ENCODE measurements at places on chromosomes 5 and 9.

- peak; percentile 82 for DNase-seq
Observed at GRCh38 chr9:91163773-91164471, 197.8 kb downstream of the AUH start.

- no peak for DNase-seq
Observed at GRCh38 chr5:128413356-128413755, 124.7 kb downstream of the FBN2 start.

GRCh38 chr5:132474881-132475496 lies 15.6 kb downstream of the IRF1 start:
- DNase-seq: no peak

GRCh38 chr9:13410566-13411031 lies 131.1 kb upstream of the MPDZ start:
- no peak for DNase-seq

GRCh38 chr5:154764967-154765366 lies 9.8 kb downstream of the LARP1 start:
- DNase-seq: no peak

DNA sequence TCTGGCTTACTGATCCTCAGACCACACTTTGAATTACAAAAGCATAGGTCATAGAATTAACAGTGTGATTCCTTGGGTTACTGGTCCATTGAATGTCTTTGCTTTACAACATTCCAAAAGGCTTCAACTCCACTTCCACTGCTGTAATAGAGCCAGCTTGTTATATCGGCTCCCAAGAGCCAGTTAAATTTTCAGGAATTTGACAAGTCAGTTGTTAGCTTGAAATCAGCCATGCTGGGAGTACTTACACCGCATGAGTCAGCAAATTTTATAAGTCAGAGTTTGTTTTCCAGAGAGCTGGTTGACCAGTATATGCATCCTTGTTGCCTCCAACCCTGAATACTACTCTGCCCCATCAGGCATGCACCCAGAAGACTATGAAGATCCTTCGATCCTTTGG lies 73.1 kb downstream of the FOXB2 start:
- DNase-seq: no peak

DNA sequence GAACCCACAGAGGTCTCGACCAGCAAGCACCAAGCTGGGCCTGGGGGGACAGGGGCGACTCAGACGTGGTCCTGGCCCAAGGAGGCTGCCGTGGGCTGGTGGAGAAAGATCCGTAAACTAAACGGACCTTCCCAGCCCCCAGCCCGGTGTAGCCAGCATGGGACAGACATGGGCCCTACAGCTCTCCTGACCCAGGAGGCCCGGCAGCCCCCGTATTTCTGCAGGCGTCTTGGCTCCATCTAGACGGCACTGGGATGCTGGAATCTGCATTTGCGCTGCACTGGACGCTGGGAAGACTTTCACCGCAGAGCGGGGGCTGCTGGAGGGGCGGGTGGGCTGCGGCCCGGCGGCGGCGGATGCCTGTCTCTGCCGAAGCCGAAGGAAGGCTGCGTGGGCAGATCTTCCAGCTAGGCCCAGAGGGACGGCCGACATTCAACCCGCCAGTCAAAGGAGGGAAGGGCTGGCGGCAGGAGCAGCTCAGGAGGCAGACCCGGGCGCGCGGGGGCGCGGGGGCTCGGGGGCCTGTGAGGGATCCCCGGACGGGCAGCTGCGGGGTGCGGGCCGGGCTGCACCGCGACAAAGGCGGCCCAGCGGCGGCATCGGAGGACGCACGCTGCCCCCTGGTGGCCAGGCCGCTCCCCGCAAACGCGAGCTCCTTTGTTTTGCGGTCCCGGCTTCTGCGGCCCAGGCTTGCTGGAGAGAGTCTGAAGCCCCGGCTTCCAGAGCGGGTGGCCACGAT lies 266.2 kb downstream of the NSG2 start:
- peak; percentile 35 for DNase-seq

- no peak for DNase-seq
Observed at GRCh38 chr5:150338546-150338945, 19.0 kb upstream of the TCOF1 start.

- no peak for DNase-seq
Observed at GRCh38 chr5:11396917-11397316, 507.3 kb downstream of the CTNND2 start.

DNA sequence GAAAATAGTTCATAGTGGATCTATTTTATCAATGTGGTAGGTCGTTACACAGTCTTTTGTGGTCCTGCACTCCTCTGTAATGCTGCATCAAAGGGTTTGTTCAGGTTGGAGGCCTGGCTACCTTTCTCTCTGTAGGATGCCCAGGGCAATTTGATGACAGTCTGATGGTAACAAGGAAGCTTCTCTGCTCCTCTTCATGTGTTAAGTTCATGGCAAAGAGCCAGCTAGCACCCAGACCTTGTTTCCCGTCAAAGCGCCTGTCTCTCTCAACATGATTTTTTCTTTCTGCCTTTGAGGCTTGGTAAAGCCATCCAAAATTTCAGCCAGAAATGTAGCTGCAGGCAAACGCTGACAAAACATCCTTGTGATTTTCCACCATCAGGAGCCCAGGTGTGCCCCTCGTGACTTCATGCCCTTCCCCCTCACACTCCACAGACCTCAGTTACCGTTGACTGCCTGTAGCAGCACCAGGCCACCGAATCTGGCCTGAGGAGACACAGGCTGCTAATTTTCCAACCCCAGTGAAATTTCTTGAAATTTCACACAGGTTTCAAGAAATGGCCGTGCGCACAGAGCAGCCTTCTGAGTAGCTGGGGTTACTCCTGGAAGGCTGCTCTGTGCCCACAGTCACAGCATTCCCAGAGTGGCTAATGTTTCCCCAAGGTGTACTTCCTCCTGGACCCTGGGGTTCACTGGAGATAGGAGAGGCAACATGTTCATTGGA lies 292.7 kb downstream of the CWC27 start:
- DNase-seq: peak; percentile 18

DNA sequence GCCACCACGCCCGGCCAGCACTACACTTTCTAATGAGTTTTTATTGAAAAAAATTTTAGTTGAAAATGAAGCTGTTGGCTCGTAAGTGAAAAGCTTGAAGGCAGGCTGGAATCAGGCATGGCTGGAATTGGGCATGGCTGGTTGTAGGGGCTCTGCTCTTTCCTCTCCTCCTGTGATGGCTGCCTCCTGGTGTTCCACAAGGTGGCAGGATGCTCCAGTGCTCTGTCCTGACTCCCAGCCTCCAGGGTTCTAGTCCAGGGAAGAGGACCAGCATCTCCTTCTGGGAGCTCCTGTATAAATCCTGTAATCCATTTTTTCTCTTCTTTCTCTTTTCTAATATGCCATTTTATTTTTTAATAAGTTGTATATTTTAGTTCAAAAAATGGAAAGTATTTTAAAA lies 57.2 kb upstream of the DHFR start:
- no peak for DNase-seq

DNA sequence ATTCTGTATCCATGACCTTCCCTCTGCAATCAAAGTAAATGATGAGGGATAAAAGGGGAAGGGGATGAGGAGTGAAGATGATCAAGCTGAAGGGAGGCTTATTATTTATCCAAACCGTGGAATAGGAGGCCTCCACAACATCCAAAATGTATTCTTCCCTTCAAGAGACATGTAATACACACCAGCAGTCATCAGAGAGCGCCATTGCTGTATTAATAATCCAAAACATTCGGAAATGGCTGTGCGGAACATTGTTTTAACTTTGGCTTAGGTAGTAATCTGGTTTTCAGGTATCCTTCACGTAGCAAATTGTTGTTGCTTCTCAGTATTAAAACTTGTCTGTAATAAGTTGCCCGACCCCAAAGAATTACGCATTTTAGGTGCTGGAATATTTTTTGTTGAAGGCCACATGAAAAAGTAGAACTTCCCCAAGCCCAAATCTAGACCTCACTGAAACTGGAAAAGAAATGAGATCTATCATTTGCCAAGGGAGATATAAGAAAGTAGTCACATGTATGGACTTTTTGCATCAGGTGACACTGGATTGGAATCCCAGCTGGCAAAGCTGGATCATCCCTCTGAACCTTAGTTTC lies 2.6 kb upstream of the BOD1 start:
- no peak for DNase-seq
